Activated CD8-positive, alpha-beta memory T cell treated with anti-CD3 and anti-CD28 coated beads, Interleukin-2, amount 10 ng/mL, durations not matched to agents 7 days and 5 days (primary cell): ENCODE measurements at places on chromosomes 2 and 18. TPM values are rescaled to one million over a fixed set of nuclear protein-coding genes. Genes with fewer than 3 reads are reported as not detected.

DNA sequence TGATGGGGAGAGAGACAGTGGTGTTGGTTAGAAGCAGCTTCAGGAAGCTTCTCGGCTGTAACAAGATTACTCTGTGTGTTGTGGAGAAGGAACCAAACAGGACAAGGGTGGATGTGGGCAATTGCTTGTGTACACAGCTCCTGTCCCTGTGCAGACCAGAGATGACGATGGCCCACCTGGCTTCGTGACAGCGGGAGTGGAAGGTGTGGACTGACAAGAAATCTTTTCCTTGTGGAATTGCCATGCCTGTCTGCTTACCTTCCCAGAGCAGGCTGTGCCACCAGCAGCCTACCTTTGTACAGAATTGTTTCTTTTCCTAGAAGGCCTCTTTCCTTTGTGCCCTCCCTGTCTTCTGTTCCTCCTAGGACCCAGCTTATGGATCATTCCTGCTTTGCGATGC lies 93.8 kb downstream of the ITGB1BP1 start:
- DNase-seq = no peak

GRCh38 chr18:56001576-56001975 lies 413.6 kb upstream of the TCF4 start:
- no peak for DNase-seq

DNA sequence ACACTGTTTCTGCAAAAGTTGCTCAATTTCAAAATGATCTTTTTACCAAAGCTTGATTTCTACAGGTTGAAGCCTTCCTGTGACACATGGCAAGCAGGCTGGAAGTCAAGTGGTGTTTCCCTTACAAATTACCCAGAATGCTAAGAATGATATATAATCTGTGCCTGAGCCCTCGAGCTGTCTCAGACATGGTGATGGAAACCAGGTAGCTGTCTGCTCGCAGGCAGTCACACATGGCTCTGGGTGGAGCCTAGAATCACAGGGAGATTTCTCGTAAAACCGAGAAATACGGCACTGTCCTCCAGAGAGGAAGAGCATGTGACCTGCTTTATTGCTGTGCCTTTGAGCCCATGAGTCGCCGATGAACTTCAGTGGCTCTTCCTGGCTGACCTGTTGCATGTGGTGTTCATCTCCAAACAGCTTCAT lies 392.9 kb downstream of the ZNF521 start:
- DNase-seq = no peak

DNA sequence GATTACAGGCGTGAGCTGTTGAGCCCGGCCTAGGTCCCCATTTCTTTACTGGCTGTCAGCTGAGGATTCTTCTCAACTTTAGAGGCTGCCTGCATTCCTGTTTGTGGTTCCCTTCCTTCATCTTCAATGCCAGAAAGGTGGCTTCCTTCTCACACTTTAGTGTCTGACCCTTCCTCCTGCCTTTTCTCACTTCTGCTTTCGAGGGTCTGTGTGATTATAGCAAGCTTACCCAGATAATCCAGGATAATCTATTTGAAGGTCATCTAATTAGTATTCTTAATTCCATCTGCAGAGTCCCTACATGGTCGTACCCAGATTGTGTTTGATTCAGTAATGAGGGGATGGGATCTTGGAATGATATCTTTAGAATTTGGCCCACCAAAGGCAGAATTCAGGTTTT lies 157.4 kb downstream of the TANC1 start:
- DNase-seq = no peak

- DNase-seq = no peak
Measured at GRCh38 chr2:226439337-226439736, 360.3 kb downstream of the IRS1 start.

DNA sequence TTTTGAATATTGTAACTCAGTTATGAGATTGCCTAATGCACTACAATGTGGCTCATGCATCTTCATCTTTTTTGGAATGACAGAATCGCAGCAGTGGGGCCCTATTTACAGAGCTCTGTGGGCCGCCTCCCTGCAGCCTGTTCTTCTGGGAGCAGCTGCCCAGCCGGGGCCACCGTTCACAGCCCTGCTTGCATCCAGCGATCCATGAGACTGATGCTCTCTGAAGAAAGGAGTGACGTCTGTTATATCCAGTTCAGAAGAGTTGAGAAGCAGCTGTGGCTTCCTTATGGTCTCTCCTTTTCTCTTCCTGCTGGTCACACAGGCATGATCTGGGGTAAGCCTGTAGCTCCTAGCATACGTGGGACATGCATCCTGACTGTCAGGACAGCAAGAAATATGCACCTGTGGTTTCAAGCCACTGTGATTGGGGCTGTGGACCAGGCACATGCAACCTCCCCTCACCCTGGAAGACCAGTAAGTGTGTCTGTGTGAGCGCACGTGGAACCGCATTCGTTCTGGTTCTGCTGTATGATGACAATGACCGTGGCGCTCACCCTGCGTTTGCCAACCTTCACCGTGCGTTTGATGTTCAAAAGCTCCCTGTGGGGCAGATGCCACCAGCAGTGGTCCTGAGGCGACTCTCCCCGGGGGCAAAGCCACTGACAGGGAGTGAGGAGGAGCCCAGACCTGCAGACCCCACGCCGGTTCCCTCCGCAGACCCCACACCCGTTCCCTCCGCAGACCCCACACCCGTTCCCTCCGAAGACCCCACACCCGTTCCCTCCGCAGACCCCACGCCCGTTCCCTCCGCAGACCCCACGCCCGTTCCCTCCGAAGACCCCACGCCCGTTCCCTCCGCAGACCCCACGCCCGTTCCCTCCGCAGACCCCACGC lies 189.8 kb downstream of the TMEM18 start:
- no peak for DNase-seq

- no peak for DNase-seq
Measured at GRCh38 chr2:220347626-220348025, 720.2 kb downstream of the SLC4A3 start.

The TUBB8B gene
- not detected for total RNA-seq

DNA sequence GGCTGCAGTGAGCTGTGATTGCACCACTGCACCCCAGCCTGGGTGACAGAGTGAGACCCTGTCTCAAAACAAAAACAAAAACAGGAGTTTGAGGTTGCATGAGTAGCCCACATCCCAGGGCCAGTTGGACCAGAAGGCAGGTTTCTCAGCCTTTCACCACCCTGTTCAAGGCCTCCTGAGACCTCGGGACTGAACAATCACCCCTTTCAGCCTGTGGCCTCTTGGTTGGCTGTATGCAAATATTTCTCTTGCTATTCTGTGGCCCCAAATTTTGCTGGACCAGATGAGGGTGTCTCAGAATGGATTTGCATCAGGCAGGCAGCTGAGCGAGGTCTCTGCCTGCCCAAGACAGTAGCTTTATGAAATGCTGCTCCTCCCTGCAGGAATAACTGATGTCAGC lies 56.9 kb downstream of the DPYSL5 start:
- DNase-seq = no peak

DNA sequence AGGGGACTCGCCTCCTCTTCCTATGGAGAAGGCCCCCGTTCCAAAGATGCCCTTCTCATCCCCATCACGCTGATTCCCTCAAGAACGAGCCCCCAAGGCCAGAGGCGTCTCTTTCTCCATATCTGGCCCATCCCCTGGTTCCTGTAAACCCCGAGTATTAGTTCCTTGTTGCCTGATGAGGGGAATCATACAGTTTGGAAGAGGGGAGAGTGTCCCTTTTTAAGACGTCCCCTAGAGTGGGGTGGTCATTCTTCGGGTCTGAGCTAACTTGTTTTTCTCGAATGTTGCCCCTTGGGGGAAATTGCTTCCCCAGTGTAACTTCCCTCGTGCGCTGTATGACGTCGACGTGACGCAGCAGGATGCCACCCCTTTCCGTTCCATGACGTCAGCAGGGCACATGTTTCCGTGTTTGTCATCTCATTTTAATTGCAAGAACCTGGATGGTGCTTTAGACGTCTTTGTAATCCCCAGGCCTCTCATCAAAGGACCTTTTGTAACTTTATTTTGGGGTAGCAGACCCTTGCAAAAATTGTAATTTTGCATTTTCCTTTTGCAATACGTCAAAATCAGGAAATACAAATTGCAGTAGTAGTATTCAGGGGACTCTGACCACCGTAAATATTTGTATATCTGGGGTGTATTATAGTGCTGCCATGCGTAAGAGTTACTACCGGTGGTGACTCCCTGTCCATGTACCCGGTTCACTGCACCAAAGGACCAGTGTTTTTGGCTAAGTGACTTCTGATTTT lies 569 bp downstream of the BABAM2 start:
- peak; percentile 96 for DNase-seq

DNA sequence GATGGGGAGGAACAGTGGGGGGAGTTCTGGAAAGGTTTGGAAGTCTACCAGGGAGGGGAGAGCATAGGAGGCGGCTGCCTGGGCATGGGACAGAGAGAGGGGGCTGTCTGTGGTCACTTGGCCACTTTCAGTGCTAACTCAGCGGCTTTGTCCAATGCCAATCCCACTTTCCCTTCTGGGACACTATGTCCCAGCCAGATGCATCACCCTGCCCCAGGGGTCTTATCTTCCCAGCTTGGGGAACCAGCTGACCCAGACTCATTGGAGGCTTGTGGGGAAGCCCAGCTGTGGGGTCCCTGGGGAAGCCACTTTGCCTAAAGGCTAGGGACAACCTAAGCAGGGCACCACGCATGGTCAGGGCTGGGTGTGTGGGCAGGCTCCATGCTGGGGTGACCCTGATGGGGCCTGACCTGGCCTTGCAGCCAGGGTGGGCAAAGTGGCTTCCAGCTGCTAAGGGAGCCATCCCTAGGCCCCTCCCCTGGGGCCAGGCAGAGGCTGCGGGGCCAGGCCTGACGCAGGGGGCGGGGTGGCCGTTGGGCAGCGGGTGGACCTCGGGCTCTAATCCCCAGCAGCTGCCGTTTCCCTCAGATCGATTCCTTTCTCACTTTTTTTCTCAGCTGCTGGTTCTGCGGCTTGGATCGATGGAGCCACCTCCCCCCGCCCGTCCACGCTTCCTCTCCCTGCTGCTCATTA lies 1.6 kb upstream of the ASIC4 start:
- no peak for DNase-seq

- no peak for DNase-seq
Measured at GRCh38 chr2:88845772-88846661, 154.5 kb downstream of the RPIA start.

DNA sequence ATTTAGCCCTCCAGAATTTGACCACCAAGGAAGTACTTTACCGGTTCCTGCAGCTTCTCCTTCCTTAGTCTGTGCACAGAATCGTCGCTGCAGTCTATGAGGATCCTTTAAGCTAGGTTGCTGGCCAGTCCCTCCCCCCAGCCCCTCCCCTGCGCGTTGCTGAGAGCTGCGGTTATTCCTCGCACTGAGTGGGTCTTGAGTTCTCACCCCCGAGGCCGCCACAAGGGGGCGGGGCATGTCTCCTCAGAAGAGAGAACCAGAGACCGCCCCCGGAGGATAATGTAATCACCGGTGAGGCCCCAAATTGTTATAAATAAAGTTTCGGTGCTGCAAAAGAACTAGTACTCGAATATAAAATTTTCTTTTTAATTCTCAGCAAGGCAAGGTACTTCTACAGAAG lies 1184.9 kb upstream of the CDH2 start:
- no peak for DNase-seq

DNA sequence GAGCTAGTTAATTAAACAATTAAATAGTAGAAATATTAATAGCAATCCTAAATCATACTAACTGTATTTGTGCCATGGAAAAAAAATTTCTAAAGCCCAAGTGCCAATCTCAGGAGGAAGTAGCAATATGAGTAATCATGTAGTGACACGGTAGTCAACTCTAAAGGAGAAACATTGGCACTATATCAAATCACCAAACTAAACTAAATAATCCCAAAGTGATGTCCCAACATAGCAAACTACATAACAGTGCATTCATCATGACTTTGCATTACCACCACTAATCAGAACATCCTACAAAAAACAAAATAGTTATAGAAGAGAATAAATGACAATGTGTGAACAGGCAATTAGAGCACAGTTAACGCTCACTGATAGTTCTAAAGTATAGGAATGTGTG lies 195.1 kb downstream of the EXOC6B start:
- DNase-seq = no peak

- DNase-seq = no peak
Measured at GRCh38 chr2:190854726-190855125, 25.9 kb upstream of the GLS start.

GRCh38 chr2:212549941-212550340 lies 11.3 kb upstream of the ERBB4 start:
- no peak for DNase-seq

- no peak for DNase-seq
Measured at GRCh38 chr2:128375454-128375853, 56.8 kb upstream of the HS6ST1 start.

The IGFBP5 gene
- total RNA-seq = 0.02 TPM

The DLX1 gene
- total RNA-seq = not detected

The APLF gene
- 3.0 TPM for total RNA-seq

The KLHL29 gene
- 0.09 TPM for total RNA-seq

- DNase-seq = no peak
Measured at GRCh38 chr18:25533218-25533617, 181.3 kb upstream of the ZNF521 start.

The TMEM182 gene
- total RNA-seq = 3.7 TPM
